ENCODE measurements at places on chromosomes 3 and 15. TPM values are rescaled to one million over a fixed set of nuclear protein-coding genes. Genes with fewer than 3 reads are reported as not detected.

DNA sequence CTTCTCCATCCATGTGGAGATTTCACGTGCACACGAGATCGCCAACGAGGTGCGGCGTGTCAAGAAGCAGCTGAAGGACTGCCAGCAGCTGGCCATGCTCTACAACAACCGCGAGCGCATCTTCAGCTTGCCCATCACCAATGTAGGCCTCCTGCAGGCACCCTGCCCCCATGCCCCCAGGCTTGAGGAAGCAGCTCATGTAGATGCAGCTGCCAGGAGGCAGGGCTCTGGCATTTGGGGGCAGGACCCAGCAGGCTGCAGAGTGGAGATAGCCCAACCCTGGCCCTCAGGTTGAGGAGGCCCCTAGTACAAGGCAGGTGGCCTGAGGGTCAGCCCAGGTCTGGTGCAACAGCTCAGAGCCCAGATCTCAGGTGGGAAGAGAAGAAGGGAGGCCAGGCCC lies 36.4 kb downstream of the DNAH1 start:
- no peaks in the 10 kb centered on the region for H3K36me3 ChIP-seq
- H3K4me1 ChIP-seq = no peaks in the 10 kb centered on the region
- H3K4me3 ChIP-seq = no peak overlapping the region
- no peaks in the 10 kb centered on the region for H3K27me3 ChIP-seq
- no peak for DNase-seq
- H3K27ac ChIP-seq = no peak overlapping the region

- H3K36me3 ChIP-seq = no peaks in the 10 kb centered on the region
- DNase-seq = no peak
- H3K27me3 ChIP-seq = no peaks in the 10 kb centered on the region
- no peaks in the 10 kb centered on the region for H3K4me1 ChIP-seq
- no peak overlapping the region for H3K4me3 ChIP-seq
These were observed 144.7 kb upstream of the TTC14 start for GRCh38 chr3:180457225-180457624.

Gene ONECUT1
- 0.18 TPM for total RNA-seq

GRCh38 chr3:9914559-9915253 lies 2.2 kb upstream of the IL17RC start:
- no peaks in the 10 kb centered on the region for H3K27me3 ChIP-seq
- peaks cover 25% of the 10 kb centered on the region for H3K4me1 ChIP-seq
- peak overlapping the region; percentile 54 for H3K27ac ChIP-seq

Data from Panc1 (cell line).